ENCODE measurements at places on chromosomes 7 and 10.

DNA sequence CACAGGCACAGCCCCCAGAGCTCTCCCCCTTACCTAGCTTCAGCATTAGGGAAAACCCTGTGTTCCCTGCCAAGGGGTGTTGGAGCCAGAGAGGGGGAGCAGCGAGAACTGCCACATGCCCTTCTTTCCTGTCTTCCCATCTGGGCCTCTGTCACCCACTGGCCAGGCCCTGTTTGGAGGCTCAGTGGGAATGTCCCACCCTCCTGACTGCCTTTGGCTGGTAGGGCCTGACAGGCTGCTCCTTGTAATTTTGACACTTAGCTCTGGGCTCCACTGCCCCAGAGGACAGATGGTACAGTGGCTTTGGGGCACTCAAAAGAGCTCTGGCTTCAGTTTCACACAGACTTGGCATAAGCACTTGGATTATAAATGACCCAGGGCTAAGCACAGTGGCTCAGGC, 50.6 kb downstream of the GRID2IP start:
- DNase-seq, result no peak

GRCh38 chr10:86018735-86019058, 347.9 kb downstream of the GRID1 start:
- DNase-seq, result no peak

DNA sequence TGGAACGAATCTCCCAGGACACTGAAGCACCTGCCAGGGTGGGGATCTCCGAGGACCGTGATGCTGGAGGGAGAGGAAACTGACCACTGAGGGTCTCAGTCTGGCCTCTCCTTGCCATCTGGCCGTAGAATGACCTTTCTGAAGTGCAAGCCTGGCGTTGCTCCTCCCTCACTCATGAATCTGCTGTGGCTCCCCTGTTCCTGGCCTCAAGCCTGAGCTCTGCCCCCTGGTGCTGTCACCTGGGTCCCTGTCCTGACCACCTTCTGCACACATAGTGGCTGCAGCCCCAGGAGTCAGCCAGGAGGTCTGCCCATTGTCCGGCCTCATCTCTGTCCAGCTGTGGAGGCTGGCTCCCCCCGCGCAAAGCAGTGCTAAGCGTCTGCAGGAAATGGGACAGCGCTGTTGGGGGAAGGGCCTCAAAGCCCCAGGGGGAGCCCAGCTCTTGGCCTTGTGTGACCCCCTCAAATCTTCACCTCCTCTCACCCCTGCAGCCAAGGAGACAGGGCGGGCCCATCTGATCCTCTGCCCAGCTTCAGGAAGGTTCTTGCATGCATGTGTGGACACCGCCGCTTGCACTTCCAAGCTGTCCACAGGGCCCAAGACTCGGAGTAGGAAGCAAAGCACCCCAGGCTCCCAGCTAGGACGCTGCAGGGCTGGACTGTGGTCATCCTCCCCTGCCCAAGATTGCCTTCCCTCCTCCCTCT, 65.7 kb downstream of the MYL10 start:
- DNase-seq, result peak; percentile 40

DNA sequence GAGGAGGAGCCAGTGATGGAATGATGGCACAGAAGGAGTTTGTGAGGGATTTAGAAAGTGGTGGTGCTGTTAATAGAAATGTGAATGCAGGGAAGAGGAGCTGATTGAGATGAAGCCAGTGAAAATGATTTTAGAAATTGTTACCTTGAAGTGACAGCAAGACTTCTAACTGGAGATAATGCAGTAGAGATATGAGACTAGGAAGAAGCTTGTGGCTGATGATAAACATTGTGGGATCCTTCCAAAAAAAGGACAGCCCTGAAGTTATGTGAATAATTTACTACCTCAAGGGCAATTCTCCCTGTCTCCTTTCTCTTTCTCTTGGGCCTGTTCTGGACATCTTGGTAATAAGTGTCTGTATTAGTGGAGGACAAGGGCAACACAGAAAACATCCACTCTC, 138.6 kb downstream of the LSMEM1 start:
- DNase-seq, result no peak

DNA sequence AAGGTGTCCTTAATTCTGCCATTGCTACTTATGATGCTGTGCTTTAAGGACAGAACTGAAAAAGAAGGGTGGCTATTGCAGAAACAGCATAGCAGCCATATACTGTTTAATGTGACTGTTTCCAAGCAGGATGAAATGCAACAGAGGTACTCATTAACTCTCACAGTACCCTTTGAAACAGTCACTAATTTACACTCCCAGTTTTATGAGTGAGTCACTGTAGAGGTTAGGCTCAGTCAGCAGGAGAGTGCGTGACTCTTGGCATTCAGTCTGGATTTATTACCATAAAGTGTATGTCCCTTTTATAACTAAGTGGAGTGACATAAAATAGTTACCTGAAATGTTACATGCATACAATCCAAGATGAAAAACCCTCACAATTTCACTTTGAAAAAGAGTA, 27.7 kb downstream of the ALDH18A1 start:
- no peak for DNase-seq

DNA sequence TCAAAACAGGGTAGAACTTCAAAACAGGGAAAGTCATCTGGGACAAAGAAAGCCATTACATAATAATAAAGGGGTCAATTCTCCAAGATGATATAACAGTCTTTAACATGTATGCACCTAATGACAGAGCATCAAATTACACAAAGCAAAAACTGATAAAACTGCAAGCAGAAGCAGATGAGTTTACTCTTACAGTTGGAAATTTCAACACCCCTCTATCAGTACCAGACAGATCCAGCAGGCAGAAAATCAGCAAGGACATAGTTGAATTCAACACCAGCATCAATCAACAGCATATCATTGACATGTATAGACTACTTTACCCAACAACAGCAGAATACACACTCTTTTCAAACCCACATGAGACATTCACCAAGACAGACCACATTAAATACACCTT, 233.0 kb upstream of the NEBL start:
- no peak for DNase-seq

GRCh38 chr10:73083221-73083620, 13.4 kb downstream of the P4HA1 start:
- no peak for DNase-seq

DNA sequence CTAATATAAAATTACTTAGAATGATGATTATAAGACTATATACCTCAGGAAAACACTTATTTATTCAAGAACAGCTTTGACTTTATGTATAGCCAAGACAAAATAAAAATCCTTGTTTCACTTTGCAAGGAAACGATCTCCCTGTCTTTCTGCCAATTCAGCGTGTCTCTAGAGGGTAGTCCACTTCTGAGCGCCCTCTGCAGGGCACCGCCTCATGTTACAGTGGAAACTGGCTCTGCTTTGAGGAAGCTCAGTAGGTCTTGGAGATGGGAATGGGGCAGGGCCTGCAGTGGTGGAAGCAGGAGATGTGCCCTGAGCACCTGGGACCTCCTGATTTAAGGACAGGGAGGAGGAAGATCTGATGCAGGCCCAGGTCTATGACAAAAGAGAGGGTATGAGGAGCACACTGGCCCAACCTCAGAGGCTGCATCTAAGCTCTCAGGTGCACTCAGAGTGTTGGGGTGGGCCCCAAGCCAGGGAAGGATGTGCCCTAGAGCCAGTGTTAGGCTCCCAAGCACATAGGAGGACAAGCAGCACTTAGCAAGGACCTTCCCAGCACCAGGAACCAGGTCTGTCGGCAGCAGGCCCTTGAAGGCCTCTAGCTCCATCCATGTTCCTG, 481.0 kb downstream of the TNS3 start:
- no peak for DNase-seq

- no peak for DNase-seq
These were observed 9.4 kb upstream of the GET4 start for GRCh38 chr7:867001-867405.

DNA sequence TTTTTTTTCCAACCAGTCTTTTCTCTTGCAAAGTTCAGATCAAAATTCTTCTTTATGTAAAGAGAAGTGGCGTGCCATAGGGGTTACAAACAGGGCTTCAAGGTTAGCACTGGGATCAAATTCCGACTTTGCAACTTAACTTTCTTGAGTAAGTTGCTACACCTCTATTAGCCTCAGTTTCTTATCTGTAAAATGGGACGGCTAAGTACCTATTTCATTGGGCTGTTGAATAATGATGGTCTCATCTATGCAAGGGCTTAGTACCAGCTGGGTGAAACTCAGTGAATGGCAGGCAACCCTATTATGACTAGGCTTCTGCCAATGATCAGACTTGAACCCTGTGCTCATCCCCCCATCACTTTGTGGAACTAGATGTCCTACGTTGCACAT, 33.9 kb downstream of the ITPRIP start:
- DNase-seq, result no peak

DNA sequence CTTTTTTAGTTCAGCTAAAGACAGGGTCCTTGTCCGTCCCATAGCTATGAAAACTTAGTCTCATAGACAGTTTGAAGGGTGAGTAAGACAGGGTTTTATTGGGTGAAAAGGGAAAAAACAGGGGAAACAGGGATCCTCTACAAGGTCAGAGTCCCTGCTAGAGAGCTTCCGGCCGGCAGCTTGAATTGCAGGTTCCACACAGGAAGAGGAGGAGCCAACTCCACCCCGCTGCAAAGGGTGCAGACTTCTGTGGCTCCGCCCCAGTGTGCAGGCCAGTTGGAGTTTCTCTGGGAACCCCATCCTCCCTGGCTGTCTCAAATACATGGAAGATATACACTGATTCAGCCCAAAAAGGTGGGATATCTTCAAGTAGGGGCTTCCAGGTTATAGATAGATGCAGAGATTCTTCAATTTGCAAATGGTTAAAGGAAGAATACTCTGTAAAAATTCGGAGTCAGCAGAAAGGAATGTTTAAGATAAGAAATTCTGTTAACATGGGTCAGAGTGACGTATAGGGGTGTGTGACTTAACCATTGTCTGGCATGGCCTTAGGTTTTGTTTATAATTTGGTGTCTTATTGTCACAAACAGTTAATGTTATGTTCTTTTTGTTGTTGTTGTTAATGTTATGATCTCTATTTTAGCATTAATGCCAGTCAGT, 34.6 kb upstream of the HECW1 start:
- DNase-seq, result no peak

- DNase-seq, result no peak
These were observed 54.2 kb upstream of the GDF10 start for GRCh38 chr10:47245731-47246350.

GRCh38 chr7:145036604-145037405, 201.0 kb upstream of the TPK1 start:
- DNase-seq, result no peak

- no peak for DNase-seq
These were observed 123.9 kb downstream of the COL26A1 start for GRCh38 chr7:101486433-101487104.

DNA sequence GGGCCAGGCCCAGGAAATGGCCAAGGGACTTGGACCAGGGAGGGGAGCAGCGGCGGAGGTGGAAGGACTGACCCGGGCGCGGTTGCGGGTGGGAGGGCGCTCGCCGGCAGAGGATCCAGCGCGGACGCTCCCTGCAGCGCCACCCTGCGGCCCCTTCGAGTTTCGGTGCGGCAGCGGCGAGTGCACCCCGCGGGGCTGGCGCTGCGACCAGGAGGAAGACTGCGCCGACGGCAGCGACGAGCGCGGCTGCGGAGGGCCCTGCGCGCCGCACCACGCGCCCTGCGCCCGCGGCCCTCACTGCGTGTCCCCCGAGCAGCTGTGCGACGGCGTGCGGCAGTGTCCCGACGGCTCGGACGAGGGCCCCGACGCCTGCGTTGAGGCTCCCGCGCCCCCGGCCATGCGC, 16.8 kb upstream of the ZNF467 start:
- DNase-seq, result no peak
